ENCODE measurements at places on chromosomes 11 and 22.

DNA sequence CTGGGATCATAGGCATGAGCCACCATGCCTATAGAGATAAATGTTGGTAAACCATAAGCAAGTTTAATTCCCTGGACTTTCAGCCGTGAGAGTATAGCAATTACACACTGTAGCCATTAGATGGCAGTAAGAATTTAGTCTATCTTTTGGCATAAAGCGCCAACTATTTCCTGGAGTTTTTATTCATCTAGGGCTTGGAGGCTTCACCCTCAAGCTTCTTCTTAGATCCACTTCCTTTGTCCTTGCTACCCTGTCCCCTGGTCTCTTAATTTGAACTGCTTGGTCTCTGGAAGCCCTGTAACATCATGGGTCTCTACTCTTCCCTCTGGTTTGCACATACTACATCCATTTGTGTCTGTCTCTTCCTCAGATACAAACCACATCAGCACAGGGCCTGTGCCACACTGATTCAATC lies 38.2 kb downstream of the OR10A6 start:
- DNase-seq: no peak

DNA sequence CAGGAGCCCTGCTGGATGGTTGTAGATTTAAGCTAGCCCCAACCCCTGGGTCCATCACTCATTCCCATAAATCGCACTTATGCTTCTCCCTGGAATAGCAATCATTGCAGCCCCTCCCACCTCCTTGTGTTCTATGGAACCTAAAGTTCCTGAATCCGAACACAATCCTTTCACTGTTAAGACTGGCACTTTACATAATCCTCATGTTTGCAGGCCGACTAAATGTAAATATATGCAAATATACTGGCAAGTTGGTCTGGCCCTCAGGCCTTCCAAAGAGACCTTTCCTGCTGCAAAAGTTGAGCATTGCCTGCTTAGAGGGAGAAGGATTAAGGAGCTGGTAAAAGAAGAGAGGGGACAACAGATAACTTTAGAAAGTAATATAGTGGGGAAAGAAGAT lies 892.9 kb downstream of the OPCML start:
- DNase-seq: no peak

- no peak for DNase-seq
Observed at GRCh38 chr11:69644071-69644961, 3.4 kb downstream of the CCND1 start.

DNA sequence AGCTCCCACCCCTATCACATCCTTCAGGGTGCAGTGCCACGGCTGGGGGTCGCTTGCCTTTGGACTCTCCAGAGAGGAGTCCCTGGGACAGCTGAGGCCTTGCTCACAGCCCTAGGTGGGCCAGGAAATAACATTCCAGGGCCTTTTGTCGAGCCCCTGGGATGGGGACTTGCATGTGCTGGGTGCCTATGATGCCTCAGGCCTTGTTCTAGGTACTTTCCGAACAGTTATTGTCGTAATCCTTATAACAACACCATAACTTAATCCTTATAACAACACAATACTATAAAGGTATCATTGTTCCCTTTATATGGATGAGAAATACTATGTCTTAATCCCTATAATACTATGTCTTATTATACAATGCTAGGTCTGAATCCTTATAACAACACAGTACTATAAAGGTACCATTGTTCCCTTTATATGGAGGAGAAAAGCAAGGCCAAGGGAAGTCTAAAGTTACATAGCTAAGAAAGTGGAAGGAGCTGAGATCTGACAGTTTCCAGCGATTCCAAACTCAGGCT lies 236.5 kb downstream of the ST3GAL4 start:
- no peak for DNase-seq

- DNase-seq: no peak
Observed at GRCh38 chr11:35011389-35011788, 95.0 kb downstream of the PDHX start.

- DNase-seq: no peak
Observed at GRCh38 chr11:46879056-46879585, 33.0 kb upstream of the CKAP5 start.

DNA sequence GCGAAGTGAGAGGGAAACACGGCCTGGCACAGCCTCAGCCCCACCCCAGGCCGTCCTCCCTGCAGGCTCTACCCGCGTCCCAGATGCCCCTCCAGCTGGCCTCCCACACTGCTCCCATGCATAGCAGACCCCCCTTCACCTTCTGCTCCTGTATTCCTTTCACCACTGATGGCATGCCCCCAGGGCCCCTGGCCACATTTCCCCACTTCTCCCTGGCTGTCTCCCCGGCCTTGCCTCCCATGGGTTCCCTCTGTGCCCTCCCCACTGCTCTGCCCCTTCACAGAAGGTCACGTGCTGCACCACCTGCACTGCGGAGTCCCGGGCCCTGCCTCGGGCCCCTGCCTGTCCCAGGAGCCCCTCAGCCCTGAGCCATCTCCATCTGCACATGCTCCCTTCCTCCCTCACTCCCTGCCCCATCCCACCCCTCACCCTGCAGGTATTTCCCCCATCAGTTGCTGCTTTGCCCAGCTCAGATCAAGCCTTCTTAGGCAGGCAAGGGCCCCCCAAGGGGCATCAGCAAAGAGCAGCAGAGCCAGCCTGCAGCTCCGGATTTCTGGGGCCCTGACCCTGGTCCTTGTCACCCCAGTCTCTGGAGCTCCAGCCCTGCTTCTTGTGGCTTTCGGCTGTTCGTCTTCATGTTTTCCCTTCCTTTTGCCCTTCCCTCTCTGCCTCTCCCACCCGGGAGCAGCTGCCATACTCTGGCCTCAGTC lies 46.4 kb downstream of the GAB4 start:
- no peak for DNase-seq

- no peak for DNase-seq
Observed at GRCh38 chr11:29217901-29218300, 798.9 kb downstream of the KCNA4 start.

DNA sequence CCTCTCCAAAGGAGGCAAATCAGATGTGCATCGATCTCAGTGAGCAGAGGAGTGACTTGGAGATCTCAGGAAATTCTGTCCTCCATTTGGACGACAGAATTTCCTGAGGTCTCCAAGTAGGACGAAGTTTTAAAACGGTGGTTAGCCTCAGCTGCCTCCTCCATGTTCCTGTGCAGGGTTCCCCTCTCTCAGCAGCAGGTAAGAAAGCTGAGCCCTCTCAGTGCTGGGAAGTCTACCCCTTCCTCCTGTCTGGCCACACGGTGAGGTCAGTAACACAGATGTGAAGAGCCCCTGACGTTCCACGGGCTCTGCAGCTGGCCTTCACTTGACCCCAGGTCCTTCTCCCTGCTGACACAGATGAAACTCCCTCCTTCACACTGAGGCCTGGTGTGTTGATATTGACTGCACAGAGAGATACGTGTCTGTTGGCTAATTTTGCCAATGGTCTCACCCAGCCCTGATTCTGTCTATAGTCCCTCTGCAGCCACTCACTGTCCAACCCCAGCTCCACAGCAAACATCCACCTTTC lies 607.4 kb upstream of the B3GAT1 start:
- DNase-seq: no peak

DNA sequence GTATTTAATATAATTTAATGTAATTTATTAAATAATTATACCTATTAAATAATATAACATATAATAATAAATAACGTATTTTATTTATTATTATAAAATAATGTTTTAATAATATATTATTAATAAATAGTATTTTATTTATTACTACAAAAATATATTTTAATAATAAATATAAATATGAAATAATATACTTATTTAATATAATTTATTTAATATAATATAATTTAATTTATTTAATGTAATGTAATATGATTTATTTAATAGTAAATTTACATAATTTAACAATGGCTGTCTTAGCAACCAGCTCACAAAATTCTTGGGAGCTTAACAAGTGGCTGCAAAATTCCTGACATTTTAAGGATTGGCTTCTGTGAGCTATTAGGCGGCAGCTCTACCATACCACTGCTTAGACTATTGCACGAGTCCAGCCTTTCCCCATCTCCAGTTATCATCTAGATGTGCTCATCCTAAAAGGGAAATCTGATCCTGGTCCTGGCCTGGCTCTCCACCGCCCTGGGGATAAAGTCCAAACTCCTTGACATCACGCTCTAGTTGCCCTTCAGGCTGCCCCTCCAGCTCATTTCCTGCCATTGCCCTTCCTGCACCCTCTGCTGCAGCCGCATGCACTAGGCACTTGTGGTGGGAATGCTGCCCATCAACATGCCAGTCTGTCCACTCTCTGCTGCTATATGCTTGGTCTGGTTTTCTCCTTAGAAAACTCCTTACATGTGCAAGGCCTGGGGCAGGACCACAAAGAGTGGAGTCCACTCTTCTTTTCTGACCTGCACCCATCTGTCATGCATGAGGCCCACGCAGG lies 9.8 kb downstream of the MMP20 start:
- DNase-seq: no peak

DNA sequence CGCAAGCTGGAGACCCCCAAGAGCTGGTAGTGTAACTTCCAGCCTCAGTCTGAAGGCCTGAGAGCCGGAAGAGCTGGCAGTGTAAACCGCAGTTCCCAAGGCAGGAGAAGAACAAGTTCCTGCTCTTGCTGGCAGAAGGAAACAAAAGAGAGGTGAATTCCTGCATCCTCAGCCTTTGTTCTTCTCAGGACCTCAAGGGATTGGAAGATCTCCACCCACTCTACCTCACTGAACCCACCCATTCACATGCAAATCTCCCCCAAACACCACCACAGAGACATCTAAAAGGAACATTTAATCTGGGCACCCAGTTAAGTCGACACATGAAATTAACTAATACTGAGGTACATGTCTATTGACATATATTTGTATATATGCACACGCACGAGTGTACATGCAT lies 1310.3 kb downstream of the TBC1D22A start:
- DNase-seq: no peak

DNA sequence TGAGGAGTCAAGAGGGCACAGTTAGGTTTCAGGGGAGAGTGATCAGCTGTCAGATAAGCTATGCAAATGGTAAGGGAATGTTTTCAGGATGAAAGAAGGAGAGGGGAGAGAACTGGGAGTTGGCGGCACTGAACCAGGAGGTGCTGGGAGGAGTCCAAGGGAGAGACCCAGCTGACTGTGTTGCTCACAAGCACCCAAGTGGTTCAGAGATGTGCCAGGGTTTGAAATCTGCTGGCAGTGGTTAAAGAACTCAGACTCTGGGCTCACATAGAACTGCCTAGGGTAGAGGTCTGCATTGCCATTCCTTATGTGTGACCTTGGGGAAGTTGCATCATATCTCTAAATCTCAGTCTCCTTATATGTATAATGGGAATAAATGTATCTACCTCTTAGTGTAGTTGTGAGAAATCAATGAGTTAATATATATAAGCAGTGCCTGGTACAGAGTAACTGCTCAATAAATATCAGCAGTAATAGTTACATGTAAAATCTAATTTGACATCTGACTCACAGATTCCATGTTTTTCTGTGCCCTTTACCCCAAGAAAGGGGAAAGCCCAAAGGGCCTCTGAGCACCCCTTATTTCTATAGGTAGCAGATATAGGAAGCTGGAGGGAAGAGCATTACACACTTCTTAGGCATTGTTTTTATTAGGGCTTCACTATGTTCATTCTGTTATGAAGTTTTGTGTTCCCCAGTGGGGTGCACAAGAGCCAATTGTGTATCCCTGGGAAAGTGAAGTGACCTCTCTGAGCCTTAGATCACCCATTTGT lies 66.9 kb upstream of the SESN3 start:
- DNase-seq: no peak

DNA sequence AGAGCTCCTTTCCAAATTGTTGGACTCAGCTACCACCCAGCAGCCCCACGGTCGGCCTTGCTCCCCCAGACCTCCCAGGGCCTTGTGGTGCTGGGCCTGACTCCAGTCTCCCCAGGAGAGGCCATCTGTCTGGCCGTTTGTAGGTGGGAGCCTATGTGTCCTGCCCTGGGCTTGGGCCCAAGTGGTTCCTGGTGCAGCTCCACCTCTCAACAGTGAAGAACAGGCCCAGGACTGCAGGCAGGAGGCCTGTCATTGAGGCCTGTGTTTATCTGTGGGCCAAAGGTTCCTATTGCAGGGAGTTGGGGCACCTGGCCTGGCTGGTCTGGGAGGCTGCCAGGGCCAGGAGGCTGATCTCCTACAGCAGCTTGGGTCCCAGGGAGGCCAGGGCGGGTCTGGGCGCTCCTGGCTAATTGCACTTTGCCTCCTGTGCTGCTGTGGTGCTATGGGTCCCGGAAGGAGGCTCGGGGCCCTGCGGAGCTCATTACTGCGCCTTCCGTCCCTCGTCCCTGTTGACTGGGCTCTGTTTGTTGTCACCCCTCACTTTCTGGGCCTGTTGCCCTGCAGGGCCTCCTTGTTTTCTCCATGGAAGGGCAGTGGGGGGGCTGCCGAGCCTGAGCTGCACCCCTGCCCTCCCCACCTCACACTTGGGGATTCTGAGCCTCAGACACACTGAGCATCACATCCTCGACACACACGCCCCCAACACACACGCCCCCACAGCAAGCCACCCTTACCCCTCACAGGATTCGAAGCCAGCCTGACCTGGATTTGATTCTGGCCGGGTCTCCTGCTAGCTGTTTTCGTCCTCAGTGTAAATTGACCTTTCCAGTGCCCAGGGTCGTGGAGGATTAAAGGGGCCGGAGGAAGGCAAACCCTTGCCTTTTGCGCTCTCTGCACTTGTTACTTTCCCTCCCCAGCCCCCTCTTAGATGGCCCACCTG lies 6.8 kb upstream of the OMP start:
- DNase-seq: no peak

GRCh38 chr11:134560066-134560465 lies 148.0 kb upstream of the B3GAT1 start:
- no peak for DNase-seq

DNA sequence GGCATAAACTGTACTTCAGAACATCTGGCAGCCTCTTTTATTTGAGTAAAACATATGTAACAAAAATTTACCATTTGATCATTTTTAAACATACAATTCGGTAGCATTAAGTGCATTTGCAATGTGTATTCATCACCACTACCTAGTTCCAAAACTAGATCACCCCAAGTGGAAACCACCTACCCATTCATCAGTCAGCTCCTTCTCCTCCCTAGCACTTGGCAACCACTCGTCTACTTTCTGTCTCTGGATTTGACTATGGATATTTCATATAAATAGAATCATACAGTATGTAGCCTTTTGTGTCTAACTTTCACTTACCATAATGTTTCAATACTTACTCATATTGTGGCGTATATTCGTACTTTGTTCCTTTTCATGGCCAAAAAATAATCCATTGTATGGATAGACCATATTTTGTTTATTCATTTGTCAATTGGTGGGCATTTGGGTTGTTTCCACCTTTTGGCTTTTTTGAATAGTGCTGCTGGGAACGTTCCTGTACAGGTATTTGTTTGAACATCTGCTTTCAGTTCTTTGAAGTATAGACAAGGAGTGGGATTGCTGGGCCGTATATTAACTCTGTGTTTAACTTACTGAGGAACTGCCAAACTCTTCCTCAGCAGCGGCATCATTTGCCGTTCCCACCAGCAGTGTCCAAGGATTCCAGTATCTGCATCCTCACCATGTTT lies 27.2 kb upstream of the ADORA2A start:
- no peak for DNase-seq
